HS-5 (cell line): ENCODE measurements at places on chromosomes 7 and 10.

GRCh38 chr7:44454348-44454747 is 36.1 kb downstream of the NUDCD3 start:
- no peak for DNase-seq

GRCh38 chr10:119162452-119163092 is 2.9 kb downstream of the SFXN4 start:
- DNase-seq: no peak

DNA sequence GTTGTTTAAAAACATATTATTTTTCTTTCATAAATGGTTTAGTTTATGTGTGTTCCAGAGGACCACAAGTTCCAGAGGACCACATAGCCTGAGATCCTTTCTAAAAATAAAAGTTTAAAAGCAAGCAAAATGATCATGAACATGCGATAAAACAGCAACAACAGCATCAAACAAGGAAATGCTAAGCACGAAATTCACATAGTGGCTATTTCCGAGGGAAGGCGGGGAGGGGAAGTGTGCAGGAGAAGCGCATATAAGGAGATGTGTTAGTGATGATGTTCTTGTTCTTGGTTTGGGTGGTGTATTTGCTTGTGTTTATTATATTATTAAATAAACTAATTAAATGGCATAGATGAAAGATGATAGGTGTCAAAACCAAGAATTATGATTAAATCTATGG is 1.2 kb downstream of the TBATA start:
- no peak for DNase-seq

GRCh38 chr10:30184397-30185033 is 125.1 kb upstream of the JCAD start:
- no peak for DNase-seq

DNA sequence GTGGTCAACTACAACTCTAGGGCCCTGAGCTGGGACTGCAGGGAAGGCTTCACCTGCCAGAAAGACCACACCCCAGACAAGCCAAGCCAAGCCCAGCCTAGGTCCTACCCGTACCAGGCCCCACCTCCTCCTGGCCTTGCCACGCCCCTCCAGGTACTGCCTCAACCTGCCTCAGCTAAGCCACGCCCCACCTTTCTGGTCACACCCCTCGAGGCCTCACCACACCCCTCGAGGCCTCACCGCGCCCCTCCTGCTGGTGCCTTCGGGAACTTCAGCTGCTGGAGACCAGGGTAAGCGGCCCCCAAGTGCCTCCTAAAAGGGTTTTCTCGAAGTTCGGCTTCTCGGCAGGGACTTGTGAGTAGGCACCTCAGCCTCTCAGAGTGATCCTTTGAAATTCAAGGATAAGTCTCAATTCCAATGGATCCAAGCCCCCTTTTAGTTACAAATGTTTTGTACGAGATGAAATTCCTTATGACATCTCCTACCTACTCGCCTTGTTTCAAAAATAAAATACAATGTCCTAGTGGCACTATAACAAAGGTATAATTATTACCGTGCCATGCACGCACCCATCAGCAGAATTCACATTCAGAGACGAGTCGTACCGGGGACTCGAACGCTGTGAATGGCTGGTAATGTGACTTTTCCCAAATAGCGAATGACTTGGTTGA is 171.2 kb downstream of the ARHGAP21 start:
- DNase-seq: no peak

DNA sequence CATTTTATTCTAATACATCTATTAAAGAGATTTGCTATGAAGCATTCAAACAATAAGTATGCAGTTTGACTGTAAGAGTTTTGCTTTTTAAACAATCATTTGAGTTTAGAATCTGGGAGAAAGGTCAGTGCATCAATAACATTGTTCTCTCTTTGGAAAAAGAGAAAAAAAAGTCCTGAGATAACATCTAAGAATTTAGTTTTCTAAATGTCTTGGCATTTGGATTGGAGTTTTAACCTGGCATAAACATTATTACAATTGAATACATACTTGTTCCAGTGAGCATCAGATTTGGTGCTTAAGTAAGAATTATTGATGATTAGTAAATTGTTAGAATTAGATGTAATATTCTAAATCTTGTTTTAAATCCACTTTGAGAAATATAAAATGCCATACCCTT is 47.2 kb upstream of the AKR1E2 start:
- no peak for DNase-seq

GRCh38 chr10:7498111-7498510 is 87.3 kb upstream of the SFMBT2 start:
- no peak for DNase-seq

DNA sequence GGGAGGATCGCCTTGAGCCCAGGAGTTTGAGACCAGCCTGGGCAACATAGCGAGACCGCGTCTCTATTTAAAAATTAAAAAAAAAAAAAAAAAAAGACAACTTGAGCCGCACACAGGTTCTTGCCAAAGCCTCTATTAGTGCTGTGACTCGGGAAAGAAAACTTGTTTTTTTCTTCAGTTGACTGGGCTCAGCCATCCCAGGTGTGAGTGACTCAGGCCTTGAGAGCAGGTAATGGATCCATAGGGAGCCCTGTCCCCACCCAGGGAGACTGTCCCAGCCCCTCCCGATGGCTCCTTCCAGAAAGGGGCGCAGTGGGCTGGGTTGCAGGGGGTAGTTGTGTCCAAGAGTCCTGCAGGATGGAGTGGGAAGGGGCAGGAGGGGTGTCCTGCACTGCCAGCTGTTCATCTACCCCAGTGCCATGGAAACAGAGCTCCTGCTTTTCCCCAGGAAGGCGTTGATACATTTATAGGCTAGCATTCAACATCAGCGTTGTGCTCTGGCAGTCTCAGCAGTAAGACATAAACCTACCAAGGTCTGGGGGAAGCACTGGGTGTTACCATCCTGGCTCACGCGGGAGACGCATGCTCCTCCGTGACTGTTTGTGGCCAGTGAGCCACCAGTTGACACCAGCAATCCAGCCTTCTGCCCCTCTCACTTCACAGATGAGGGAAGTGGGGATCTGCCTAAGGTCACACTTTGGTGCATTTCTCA is 126.6 kb downstream of the CUX1 start:
- DNase-seq: no peak

GRCh38 chr7:106644999-106645398 is 16.0 kb downstream of the CCDC71L start:
- no peak for DNase-seq

DNA sequence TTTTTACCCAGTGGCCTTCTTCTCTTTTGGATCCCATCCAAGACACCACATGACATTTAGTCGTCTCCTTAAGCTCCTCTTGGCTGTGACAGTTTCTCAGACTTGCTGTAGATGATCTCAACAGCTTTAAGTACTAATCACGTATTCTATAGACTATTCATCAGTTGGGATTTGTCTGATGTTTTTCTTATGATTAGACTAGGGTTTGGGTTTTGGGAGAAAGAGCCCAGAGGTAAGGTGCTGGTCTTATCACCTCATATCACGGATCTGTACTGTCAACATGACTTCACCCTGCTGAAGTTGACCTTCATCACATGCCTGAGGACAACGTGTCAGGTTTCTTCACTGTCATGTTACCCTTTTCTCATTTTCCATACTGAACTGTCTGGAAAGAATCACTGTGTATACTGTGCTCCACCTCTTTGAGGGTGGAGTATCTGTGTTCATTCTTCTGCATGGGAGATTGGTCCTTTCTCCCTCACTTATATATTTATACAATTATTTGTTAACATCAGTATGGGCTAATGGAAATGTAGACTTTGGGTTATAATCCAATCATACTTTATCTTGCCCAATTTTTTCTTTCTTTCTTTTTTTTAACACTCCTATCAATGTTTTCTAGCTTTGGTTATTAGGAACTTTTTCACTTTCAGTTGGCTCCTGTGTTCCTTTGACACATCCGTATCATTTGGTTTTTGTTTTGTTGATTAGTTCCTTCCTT is 6.4 kb upstream of the HKDC1 start:
- no peak for DNase-seq

DNA sequence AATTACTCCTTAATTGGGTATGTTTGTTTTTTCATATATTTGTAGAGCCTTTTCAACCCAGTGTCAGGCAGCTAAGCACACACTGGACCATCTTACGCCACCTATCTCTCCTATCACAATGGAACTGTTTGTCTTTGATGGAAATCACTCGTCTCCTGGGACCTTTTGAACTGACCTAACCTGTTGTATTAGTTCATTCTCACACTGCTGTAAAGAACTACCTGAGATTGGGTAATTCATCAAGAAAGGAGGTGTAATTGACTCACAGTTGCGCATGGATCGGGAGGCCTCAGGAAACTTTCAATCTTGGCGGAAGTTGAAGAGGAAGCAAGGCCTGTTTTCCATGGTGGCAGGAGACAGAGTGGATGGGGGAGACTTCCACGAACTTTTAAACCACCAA is 182.0 kb downstream of the TCERG1L start:
- no peak for DNase-seq

- DNase-seq: no peak
Observed at GRCh38 chr10:117166418-117167345, 28.6 kb upstream of the VAX1 start.

GRCh38 chr7:6709808-6710207 is 3.1 kb upstream of the ZNF12 start:
- no peak for DNase-seq

- DNase-seq: no peak
Observed at GRCh38 chr7:106514881-106515280, 146.1 kb downstream of the CCDC71L start.

GRCh38 chr10:33027088-33027487 is 69.1 kb upstream of the ITGB1 start:
- DNase-seq: no peak

DNA sequence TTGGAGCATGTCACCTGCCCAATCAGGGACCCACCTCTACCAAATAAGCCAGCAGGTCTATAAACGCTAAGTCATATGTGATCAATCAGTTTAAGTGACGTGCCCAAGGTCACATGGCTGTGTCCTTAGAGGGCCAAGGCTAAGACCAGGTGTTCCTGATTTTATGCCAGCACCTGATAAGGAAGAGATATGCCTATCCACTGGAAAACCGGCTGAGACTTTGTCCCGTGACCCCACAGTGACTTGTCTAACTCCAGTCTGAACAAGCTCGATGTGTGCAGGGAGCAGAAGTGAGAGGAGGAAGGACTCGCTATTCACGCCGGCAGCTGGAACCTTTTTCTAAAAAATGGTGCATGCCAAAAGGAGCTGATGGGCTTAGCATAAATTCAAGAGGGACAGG is 57.0 kb downstream of the PRKAG2 start:
- DNase-seq: no peak

DNA sequence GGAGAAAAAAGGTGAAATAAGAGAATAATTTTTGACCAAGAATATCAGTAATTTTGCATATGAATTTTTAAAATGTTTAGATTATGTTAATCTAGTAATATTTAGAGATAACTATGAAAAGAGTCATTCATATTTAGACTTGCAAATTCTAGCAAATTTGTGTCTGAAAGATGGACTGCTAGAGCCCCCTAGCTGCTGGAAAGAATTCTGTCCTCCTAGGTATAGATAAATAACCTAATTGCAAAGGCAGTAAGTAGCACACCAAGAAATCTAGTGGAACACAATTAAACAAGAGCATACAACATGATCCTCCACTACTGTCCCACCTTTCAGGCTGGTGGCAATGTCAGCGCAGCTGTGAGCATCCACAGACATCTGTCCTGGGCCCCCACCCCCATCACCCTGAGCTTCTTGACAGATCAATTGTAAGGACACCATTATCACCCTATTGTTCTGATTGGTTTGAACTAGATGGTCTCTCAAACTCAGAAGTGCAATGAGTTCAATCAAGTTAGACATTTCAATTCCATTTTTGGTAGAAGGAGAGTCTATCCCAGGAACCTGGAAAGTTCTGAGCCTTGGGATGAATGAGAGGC is 15.0 kb upstream of the GFRA1 start:
- DNase-seq: no peak

GRCh38 chr10:129771991-129772431 is 192.1 kb downstream of the EBF3 start:
- no peak for DNase-seq

- DNase-seq: no peak
Observed at GRCh38 chr7:96308253-96308949, 13.5 kb downstream of the SLC25A13 start.

DNA sequence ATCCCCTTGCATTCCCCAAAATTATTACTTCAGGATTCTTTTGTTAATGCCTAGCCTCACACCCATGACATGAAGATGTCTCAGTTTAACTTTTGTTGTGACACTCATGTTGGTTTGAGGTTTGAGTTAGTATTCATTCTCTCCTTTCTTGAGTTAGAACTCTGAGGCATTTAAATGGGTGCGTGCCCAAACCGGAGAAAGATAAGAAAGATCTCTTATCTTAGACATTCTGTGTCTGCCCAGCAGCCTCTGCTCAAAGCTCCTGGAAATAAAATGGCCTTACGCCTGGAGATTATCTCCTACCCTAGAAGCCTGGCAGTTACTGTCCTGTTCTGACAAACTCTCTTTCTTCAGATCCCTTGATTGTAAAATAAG is 26.3 kb downstream of the WBP1L start:
- DNase-seq: no peak

- DNase-seq: no peak
Observed at GRCh38 chr7:36304099-36304425, 85.6 kb upstream of the ANLN start.

DNA sequence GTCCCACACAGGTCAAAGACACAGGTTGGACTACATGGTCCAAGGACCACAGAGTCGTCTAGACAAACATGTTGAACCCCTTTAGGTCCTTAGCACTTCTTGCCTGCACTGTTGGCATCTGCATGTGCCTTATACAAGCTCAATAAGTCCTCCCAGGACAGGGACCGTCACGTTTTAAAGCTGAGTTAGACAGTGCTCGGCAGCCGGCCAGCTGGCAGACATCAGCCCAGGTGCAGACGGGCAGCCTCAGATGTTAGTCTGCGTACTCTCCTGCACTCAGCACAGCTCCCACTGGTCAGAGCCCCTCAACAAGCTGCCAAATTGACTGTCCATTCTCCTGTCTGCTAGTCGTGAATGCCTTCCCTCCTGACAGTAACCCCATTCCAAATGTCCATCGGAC is 34.9 kb downstream of the PARP12 start:
- no peak for DNase-seq
